ENCODE measurements at places on chromosomes 11 and 22.

DNA sequence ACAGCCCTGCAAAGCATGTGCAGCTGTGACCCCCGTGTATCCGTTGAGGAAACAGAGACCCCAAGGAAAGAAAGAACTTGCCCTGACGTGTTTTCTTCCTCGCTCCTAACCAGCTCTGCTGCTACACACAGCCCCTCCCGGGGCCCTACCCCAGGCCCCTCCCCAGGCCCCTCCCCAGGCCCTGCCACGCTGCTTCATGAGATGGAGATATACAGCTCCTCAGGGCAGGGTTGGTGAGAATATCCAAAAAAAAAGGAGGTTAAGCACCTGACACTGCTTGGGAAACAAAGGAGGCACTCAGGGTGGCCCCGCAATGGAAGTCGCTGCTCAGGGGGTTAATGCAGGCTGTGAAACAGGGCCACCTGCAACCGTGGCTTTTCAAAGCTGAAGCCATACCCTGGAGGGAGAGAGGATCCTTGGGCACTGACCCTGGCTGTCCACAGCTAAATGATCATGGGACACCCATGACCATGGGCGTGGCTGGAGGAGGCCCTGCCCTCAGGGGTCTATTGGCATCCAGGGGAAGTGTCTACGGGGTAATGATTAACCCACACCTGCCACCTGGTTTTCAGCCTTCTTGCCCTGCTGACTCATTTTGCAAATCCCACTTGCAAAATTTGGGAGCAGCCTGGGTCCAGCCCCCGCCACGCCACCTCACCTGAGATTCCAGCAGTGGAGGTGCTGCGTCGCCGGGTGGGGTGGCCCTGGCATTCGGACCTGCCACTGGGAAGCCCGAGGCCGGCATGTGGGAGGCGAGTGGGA is 112.1 kb upstream of the ANO1 start:
- no peak for DNase-seq

- DNase-seq = no peak
Observed at GRCh38 chr11:65433657-65434056, 11.1 kb downstream of the NEAT1 start.

DNA sequence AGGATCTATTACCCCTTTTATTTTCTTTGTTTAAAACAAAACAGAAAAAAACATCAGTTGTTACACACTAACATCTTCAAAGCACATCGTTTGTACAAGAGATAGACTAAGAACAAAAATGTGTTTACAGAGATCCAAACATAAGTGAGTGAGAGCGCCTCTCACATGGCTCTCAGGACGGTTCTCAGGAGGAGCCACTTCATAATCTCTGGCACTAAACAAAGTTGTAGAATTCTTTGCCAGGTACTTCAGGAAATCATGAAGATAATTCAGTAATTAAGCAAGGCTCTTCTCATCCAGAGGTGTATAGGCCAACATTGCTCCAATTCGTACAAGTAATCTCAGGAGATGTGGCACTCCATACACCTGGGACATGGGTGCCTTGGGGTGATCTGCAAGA is 29.8 kb downstream of the PDE3B start:
- DNase-seq = no peak

- peak; percentile 73 for DNase-seq
Observed at GRCh38 chr11:3613998-3614741, 27.6 kb downstream of the ART5 start.

DNA sequence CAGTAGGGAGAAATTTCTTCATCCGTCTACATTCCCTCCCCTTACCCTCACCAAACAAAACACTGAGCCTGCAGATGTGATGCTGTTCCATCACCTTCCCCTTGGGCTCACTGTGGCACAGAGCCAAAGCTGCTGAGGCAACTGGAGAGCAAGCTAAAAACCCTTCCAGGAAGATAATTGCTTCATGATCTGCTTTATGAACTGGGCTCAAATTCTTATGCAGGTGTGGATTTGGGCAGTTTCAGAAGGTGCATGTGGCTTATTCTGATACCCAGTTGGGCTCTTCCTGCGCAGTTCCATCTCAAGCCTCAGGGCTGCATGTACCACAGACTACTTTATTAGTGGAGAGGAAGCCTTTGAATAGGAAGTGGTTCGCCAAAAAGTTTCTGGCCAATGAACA is 58.3 kb downstream of the AAMDC start:
- no peak for DNase-seq

DNA sequence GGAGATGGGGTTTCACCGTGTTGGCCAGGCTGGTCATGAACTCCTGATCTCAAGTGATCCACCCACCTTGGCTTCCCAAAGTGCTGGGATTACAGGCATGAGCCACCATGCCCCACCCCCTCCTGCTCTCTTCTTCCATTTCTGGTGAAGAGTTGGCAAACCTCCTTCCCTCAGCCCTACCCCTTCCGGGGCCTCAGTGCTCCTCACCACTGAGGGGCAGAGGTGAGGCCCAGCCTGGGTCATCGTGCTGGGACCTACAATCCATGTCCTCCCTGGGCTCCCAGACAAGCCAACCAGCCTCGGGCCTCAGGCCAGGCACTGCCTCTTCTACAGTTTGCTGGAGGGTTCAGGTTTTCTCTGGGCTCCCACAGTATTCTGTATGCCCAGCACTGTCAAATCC is 14.8 kb upstream of the TPBGL start:
- no peak for DNase-seq

DNA sequence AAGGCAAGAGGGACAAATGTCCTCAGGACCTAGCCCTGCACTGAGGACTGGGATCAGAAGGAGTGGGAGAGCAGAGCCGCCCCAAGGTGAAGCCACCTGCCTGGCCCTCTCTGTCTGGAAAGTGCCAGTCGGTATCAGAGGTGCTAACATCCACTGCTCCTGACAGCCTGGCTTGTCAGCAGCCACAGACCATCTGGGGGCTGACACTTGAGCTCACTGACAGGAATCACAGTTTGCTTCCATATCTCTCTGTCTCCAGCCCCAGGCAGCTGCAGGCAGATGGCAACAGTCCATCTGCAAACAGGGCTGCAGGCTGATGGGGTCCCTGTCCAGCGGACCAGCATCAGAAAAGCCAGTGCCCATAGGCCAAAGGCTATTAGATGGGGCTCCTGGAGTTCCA is 5.5 kb downstream of the OPCML start:
- no peak for DNase-seq

GRCh38 chr22:44191036-44191454 is 10.3 kb downstream of the PARVG start:
- no peak for DNase-seq

All from OCI-M1 (cell line).